Stimulated activated CD4-positive, alpha-beta T cell treated with anti-CD3 and anti-CD28 coated beads, Interleukin-1b, Interleukin-23, amount 100 ng/mL, for 48 hours (primary cell): ENCODE measurements at places on chromosomes 11 and 22.
A peak's percentile ranks its signal among the peaks of the same experiment; 100 is the strongest.

DNA sequence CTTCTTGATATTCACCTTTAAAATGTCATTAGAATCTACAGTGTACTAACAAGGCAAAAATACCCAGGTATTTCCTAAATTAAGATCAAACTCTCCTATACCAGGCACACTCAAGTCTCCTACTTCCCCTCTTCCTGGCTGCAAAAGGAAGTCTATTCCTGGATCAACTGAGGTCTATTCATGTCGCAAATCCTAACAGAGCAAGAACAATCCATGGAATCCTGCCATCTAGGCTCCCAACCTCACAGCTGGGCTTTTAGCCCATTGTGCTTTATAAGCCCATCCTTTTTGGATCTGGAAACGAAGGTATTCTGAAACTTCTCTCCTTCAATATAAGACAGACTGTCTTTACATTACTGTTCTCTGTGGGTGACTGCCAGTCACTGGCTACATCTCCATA, 161.8 kb downstream of the SOX6 start:
- no peak for DNase-seq

GRCh38 chr22:37162221-37163095, 12.7 kb upstream of the IL2RB start:
- DNase-seq, result peak; percentile 89

GRCh38 chr11:113341388-113342165, 27.2 kb downstream of the TTC12 start:
- DNase-seq, result no peak

GRCh38 chr11:82732734-82733443, 775 bp downstream of the FAM181B start:
- peak; percentile 6 for DNase-seq

- DNase-seq, result no peak
Measured at GRCh38 chr11:94630221-94630620, 63.1 kb downstream of the PIWIL4 start.

DNA sequence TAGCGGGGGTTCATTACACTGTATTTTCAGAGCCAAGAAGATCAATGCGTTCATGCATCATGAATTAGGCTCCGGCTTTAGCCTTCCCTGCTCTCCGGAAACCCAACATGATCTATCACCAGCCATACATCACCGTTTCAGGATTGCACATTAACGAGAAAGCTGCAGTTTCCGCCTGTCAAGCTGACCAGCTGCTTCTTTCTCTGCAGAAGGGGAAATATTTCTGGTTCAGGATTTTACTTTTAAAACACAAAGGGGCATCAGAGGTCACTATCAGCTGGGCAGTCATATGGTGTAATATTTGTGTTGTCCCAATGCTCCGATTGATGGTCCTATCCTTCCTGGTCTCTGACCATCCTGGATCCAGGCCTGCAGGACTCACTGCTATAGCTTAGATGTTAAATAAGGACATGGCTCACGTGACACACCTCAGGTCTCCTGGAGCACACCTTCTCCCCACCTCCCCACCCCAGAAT, 21.4 kb upstream of the CADM1 start:
- DNase-seq, result no peak

DNA sequence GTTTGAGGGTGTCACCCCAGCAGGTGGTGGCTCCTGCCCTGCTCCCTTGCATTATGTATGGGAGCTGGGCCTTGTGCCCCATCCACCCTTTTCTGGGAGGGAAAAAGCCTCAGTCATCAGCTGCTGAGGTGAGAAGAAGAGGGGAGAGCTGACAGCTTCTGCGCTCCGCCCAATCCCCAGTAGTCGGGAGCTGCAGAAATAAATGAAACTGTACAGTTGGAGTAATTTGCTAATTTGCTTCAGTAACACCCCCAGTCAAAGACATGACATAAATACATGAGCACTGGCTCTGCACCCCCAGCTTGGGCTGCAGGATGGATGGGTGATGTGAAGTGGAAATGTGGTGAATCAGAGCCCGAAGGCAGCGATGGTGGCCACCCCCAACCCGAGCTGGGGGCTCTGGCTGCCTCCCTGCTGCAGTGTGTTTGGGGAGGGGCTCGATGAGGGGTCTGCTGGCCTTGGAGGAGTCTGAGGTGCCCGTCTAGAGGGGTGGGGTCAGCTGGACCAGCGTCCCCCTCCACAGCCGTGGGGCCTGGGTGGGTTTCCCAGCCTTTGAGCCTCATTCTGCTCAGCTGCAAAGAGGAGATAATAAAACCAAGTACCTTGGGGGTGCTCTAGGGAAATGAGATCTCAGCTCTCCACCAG, 59.2 kb downstream of the MPPED1 start:
- DNase-seq, result no peak

GRCh38 chr11:123560006-123560405, 94.4 kb downstream of the SCN3B start:
- DNase-seq, result peak; percentile 54

GRCh38 chr11:77510851-77511250, 37.0 kb upstream of the PAK1 start:
- no peak for DNase-seq

GRCh38 chr22:28647216-28647615, 32.4 kb downstream of the TTC28 start:
- no peak for DNase-seq

GRCh38 chr11:120108785-120109168, 29.1 kb downstream of the TRIM29 start:
- no peak for DNase-seq

- DNase-seq, result no peak
Measured at GRCh38 chr22:19823191-19823901, 31.3 kb downstream of the GNB1L start.

- DNase-seq, result no peak
Measured at GRCh38 chr11:97614606-97615005, 1224.8 kb downstream of the JRKL start.

DNA sequence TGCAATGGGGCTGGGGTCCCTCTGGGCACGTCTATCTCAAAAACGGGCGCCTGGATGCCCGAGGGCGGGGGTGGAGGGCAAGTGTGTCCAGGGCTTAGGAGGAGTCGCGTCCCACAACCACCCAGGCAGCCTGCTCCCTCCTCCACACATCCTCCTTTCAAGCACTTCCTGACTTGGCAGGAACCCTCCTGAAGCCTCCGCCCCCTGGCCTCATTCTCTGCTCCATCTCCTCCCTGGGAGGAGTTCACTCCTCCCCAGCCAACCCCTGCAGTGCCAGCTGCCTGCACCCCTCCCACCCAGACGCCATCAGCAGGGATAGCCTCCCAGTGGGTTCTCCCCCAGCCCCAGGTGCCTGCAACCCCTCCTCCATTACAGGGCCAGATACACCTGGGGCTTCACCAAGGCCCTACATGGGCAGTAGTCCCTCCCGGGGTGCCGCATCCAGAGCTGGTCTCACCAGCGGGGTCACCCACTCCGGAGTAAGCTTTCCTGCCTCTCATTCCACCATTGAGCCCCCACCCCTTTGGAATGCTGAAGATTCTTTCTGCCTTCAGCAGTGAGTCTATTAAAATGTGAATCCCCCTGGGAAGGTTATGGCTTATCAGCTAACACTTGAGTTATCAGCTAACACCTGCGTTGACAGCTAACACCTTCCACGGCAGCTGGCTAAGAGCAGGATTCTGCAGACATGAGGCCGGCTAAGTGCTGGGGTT, 24.4 kb downstream of the RTN4R start:
- DNase-seq, result peak; percentile 58

- DNase-seq, result no peak
Measured at GRCh38 chr22:36235585-36235984, 3.7 kb downstream of the APOL2 start.

DNA sequence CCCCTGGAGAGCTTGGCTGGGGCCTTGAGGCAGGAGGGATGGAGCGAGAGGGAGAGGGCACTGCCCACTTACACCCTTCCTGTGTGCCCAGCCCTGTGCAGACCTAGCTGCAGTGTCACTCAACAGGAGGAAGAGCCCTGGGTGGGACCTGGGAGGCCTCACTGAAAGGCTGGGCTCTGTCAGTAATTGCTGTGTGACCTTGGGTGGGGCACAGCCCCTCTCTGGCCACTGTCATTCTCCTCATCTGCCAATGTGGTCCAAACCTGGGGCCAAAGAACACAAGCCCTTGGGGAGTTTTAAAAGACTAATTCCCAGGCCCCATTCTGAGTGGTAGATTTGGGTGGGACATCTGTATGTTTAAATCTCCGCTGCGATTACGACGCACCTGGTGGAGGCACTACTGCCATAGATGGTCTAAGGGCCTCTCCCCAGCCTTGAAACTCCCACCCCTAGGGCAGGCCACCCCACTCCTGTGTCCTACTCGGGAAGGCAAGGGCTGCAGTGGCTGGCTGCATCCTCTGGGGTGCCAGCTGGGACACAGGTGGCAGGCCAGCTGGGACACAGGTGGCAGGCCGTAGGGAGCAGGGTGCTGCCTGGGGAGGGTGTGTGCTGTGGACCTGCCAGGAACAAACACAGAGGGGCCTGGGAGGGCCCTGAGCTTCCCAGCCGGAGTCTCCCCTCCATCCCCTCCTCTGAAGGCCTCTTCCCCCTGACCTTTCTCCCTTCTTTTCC, 12.3 kb upstream of the SOX10 start:
- DNase-seq, result no peak
